ENCODE measurements at places on chromosomes 4 and X.

DNA sequence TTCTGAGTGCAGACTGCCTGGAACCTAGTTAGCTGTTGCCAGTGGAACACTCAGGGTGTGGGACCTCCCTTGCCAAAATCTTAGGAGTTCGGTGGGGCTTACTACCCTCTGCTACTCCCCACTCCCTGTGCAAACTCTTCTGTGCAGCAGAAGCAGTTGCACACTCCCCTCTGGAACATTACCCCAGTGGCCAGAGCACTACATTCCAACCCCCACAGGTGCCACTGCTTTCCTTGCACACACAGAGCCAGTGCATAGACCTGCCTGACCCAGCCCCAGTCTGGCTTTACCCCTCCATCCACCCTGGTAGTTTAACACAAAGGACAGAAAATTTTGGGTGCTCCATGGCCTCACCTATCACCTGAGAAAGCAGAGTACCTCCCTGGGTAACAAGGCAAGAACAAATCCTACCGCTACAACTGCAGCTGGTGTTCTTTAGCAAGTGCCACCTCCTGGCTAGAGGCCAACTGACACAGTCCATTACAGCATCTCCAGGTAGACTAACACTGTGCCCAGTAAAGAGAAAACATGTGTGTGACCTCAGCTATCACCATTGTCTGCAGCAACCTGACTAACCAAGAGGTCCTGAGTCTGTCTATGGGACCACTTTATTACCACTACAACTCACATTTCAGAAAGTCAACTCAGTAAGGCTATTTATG is 11.5 kb upstream of the RASSF6 start:
- no peak for DNase-seq

GRCh38 chr4:184168406-184169019 is 49.2 kb downstream of the ENPP6 start:
- DNase-seq, result peak; percentile 72

GRCh38 chr4:100872811-100873210 is 355.0 kb upstream of the EMCN start:
- DNase-seq, result no peak

GRCh38 chrX:153983321-153983801 is 10.8 kb downstream of the TMEM187 start:
- no peak for DNase-seq

GRCh38 chr4:52687696-52688095 is 28.6 kb upstream of the USP46 start:
- peak; percentile 88 for DNase-seq

DNA sequence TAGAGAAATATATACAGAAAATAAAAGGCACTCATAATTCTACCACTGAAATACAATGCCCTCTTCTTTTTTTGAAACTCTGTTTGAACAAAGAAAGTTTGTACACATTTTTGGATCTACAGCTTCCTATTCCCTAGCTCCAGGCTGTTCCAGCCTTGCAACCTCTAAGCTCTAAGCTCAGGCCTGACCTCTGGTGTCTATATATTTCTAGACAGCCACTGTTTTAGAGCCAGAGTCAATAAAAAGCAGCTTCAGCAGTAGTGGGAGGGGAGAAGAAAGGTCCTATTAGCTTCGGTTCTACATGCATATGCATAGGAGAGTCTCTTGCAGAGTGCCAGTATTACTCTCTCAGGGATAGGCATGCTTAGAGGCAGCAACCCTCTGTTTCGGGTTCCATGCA is 39.7 kb downstream of the CLDN2 start:
- peak; percentile 2 for DNase-seq

DNA sequence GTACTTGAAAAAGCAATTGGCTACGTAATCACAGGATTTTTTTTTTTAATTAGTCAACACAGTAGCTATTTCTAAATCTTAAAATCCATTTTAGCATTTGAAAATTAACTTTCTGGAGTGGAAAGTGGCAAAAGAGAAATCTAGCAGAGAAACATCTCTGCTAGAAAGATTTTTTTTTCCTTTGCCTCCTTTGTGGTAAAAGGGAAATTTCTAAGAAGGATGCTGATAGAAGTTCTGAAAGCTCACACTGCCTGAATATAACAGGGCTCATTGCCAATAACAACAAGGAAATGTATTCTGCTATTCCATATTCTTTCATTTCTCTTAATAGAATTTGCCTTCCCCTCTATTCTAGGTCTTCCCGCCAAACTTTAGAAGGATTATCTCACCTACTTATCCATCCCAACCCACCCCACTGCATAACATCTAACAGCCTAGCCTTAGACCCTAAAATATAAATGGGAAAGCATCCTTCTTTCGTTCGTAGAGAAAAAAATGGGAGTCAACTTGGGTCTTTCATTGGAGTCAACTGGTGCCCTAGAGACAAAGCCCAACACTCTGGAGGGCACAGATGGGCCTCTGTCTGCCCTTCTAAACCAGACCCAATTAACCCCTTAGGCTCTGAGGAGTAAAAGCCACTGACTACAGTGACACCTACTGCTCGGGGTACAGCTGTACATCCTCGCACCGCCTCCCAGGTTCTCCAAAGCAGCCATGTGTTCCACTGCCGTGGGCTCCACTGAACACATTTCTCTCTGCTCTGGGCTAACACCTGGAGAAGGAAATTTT is 103.9 kb downstream of the MAML3 start:
- peak; percentile 74 for DNase-seq

- no peak for DNase-seq
These were observed 142.5 kb upstream of the TTC29 start for GRCh38 chr4:147088146-147088545.

- no peak for DNase-seq
These were observed 6.5 kb downstream of the TLR8 start for GRCh38 chrX:12912791-12913482.

DNA sequence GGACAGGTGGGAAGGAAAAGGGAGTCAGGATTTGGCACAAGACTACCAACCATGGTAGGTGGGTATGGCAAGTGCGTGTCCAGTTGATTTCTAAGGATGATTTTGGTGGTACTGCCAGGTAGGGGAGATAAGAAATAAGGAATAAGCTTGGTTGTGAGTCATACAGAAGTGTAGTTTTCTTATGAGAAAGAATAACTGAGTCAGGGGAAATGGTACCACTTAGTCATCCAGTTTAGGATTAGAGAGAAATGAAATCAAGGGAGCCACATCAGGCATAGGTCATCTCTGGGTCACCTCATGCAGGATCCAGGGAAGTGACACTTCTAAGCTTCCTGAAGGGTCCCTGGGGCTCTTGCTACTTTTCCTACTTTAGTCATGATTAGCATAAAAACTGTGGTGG is 107.1 kb upstream of the C1GALT1C1 start:
- DNase-seq, result no peak

GRCh38 chr4:168593399-168593798 is 96.5 kb downstream of the PALLD start:
- DNase-seq, result no peak

- DNase-seq, result no peak
These were observed 24.3 kb downstream of the LEF1 start for GRCh38 chr4:108144451-108144850.

DNA sequence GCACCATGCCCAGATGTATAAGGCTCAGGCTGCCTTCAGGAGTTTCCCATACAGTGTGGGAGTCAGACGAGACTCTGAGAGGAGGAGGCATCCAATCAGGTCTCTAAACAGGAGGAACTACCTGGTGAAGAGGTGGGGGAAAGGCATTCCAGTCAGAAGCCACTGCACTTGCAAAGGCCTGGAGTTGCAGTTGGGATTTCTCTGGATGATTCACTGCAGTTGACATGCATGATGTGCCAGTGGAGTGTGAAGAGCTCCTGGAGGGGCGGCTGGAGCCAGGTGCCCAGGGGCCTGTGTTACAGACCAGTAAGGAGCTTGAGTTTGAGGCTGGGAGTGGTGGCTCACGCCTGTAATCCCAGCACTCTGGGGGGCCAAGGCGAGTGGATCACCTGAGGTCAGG is 339.1 kb downstream of the ARHGAP10 start:
- no peak for DNase-seq

DNA sequence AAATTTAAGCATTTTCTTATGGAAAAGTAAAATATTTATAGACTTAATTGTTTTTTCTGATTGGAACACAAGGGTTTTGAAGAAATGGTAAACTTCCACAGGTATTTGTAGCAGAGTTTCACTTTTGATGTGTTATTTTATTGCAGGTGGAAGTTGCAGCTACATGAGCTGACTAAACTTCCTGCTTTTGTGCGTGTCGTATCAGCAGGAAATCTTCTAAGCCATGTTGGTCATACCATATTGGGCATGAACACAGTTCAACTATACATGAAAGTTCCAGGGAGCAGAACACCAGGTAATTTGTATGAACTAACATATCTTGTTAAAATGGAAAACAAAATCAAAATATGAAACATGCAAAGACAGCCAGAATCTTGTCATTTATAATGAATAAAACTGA is 117.4 kb downstream of the DIPK2B start:
- peak; percentile 7 for DNase-seq

- no peak for DNase-seq
These were observed 282.5 kb downstream of the KLHL13 start for GRCh38 chrX:117834076-117834475.

GRCh38 chr4:186161138-186161537 is 30.2 kb upstream of the CYP4V2 start:
- DNase-seq, result no peak

DNA sequence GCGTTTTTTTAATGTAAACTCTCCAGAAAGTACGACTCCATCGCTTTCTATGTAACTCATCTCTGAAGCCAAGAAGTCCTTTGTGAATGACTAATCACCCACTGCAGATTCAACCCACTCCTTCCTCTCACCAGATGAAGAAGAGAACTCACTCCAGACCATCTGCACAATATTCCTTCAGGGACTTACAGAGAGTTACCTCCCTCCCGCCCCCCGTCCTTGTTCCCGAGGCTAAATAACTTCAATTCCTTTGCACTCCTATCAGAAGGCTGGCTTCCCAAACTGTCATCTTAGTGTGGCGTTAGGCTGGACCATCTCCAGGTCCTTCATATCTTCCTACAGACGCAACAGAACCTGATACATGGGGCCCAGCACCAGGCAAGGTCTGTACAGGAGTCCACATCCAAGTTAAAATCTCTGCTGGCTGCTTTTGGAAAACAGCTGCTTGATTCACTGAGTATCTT is 82.4 kb downstream of the AFAP1 start:
- no peak for DNase-seq

DNA sequence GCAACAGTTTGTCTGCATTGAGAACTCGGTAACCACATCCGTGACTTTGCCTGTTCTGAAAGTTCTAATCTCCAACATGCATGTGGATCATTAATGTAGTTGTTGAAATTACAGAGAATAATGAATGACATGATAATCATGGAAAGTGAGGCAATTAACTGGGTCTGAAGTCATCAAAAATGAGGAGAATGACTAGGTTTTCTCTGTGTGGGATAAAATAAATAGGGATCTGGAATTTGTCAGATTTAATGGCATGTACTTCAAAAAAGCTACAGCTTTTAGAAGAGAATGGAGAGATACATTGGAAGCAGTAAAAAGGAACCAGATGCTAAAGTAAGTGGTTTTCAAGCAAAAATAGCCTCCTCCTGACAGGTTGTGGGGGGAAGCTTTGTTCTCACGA is 59.3 kb downstream of the AFM start:
- DNase-seq, result no peak

GRCh38 chr4:826508-827208 is 729 bp upstream of the CPLX1 start:
- no peak for DNase-seq

GRCh38 chrX:18394477-18394876 is 30.9 kb upstream of the CDKL5 start:
- no peak for DNase-seq
